ENCODE measurements at places on chromosomes 16 and 17.

DNA sequence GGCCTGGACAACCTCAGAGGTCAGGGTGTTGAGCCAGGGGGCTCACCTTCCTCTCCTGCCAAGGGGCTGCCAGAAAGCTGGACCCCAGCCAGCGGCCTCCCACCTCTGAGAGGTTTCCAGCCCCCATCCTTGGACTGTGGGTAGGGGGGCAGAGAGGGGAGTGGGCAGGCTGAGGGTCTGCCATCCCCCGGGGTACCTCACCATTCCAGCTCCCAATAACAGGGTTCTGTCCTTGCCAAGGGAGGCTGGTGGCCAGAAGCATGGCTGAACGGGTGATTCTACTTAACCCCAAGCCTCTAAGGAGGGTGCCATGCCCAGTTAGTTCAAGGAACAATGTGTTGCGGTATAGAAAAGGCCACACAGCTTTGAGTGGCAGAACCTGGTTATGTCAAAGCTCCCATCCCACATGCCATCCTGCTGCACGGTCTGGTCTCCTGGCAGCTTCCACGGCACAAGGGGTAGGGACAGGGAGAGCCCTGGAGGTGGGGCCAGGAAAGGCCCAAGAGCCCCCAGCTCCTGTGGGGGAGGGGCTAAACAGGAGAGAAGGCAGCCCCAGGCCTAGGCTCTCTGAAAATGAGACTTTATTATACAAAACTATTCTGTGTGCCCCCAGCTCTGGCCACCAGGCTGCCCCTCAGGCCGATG lies 19.8 kb downstream of the B9D1 start:
- DNase-seq = no peak

- no peak for DNase-seq
Observed at GRCh38 chr17:74151551-74152315, 51.7 kb upstream of the RPL38 start.

DNA sequence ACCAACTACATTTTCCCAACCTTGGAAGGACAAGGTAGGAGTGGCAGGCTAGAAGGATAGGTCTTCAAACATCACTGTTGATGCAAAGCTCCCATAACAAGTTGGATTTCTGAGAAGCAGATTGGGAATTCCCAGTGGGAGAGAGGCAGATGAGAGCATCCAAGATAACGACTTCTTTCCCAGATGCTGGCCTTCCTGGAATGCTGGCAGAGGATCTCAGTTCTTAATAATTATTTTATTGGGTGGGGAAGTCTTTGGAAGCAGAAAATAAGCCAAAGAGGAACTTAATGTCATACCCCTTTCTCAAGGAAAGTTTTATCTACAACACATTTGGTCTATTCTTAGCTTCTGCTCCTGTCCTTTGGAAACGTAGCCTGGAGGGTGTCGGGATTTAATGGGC lies 64.5 kb downstream of the MPRIP start:
- no peak for DNase-seq

GRCh38 chr16:66322174-66322573 lies 44.3 kb upstream of the CDH5 start:
- no peak for DNase-seq

DNA sequence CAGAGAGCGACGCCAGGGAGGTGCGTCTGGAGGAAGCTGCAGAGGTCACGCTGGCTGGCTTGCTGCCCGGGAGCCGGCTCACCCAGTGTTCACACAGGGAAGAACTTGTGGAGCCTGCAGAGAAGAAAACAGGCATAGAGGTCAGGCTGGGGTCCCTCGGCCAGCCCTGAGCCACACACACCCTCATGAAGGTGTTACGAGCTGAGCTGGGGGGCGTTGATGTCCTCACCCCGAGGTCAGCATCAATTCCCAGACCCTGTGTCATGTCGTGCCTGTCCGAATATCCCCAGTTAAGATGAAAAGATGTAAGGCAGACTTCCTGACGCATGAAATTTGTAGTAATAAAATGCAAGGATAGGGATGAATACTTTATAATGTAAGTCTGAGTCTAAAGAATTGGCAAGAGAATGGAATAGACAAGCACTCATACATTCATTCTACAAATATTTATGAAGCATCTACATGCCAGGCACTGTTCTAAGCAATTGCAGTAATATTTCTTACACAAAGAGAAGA lies 77.1 kb downstream of the USP31 start:
- DNase-seq = no peak

DNA sequence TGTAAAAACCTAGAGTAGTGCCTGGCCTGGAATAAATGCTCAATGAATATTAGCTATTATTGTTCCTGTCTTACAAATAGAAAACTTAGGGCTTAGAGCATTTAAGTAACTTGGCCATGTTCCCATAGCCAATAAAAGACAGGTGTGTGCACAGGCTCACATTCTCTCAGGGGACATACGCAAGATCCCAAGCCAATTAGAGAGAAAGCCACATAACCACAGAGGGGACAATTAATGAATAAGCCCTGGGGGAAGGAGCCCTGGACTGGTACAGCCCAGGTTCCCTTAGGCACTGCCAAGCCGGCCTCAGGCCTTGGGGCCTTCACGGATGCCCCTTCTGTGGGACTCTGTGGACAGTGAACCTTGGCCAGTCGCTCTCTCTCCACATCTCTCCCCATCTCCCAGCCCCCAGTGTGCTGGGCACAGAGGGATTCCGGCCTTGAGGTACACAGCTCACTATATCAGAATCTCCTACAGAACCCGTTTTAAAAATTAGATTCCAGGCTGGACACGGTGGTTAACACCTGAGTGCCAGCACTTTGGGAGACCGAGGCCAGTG lies 27.3 kb upstream of the ABCC12 start:
- no peak for DNase-seq

DNA sequence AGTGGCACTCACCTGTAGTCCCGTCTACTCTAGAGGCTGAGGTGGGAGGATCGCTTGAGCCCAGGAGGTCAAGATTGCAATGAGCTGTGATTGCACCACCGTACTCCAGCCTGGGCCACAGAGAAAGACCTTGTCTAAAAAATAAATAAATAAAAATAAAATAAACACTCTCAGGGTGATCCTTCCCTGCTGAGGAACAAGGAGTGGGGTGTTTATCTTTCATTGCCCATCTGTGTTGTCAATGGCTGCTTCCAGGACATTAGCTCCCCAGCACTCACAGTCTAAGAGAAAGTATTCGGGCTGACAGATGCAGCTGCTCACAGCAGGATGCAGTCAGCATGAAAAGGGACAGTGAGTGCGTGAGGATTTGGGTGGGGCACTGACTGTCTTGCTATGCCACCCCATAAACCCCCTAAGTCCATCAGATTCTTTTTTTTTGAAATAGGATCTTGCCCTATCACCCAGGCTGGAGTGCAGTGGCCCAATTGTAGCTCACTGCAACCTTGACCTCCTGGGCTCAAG lies 31.3 kb upstream of the RBBP6 start:
- no peak for DNase-seq

- no peak for DNase-seq
Observed at GRCh38 chr17:69410671-69411070, 3.8 kb upstream of the MAP2K6 start.

GRCh38 chr17:1916316-1916715 lies 86.5 kb downstream of the RPA1 start:
- no peak for DNase-seq

GRCh38 chr17:77636835-77637817 lies 321.4 kb upstream of the TNRC6C start:
- DNase-seq = no peak

DNA sequence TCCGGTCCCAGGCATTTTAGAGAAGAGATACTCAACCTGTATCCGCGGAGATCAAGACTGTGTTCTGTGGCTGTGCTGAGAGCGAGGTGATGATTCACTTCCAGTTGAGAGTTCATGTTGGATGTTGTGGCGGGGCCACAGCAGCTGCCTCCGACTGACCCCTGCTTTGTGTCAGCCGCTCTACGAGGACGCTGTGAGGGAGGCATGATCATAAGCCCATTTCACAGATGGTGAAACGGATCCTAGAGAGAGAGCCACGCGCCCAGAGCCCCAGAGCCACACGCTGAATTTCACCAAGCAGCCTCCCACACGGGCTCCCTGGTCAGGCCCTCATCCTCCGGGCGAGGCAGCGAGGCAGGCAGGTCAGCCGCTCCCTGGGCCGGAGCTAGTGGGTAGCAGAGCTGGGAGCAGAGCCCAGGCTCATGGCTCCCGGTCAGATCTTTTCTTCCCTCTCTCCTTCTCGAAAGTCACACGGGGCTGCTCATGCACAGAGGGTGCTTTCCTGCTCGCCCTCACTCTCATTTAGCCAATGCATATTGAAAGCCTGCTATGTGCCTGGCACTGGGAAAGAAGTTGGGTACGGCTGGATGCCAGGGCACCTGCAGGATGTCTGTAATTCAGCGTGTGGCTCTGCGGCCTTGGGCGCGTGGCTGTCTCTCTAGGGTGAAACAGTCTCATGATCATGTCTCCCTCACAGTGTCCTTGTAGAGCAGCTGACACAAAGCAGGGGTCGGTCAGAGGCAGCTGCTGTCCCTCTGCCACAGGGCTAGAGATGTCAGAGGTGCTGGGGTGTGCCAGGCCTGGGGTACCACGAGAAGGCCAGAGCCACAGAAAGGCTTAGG lies 155.6 kb upstream of the CHMP6 start:
- DNase-seq = no peak

- DNase-seq = peak; percentile 89
Observed at GRCh38 chr17:40314584-40314956, 5.6 kb downstream of the RARA start.

DNA sequence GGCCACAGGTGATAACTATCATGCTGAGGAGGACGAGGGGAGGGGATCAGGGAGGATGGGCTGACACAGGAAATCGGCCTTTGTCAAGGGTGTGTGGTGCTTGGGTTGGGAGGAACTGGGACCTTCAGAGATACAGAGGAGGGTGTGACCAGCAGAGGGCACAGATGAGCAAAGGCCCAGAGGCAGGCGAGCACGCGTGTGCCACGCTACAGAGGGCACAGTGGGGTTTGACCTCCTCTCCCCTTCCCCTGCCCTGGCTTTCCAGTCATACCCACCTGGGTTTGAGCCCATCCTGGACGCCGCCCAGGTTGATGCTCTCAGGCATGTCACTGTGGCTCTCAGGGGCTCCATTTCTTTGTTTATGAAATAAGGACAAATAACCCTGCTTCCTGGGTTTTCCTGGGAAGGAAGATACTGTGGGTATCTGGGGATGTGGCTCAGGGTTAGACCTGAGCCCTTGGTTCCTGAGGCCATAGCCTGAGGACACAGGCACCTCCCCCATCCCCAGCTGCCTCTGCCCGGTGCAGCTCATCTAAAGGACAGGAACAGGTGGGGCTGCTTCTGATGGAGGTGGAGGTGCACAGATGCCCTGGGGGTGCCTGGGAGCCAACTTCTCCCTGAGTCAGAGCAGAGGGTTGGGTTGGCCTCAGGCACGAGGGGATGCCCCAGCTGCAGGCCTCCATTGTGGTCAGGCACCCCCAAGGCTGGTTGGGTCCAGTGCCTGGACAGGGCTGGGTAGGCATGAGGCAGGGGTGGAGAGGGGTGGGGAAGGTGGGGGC lies 51.8 kb downstream of the BEAN1 start:
- DNase-seq = peak; percentile 87

DNA sequence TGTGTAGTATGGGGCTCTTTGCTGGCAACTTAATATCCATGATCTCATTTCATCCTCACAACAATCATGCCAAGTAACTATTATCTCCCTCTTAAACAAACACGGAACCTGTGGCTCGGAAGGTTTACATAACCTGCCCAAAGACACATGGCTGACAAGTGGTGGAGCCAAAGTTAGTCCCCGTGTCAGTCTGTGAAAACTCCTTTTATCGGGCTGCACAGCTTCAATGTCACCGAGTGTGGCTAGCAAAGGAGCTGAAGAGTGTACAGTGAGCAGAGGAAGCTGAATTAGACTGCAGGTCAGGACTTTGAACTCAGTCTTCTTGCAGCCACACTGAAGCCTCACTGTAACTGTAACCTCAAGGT lies 80.3 kb downstream of the PARN start:
- no peak for DNase-seq

GRCh38 chr17:55706808-55707773 lies 15.6 kb downstream of the TMEM100 start:
- no peak for DNase-seq
